AG04450 (cell line): ENCODE measurements at places on chromosomes 1 and 21.

DNA sequence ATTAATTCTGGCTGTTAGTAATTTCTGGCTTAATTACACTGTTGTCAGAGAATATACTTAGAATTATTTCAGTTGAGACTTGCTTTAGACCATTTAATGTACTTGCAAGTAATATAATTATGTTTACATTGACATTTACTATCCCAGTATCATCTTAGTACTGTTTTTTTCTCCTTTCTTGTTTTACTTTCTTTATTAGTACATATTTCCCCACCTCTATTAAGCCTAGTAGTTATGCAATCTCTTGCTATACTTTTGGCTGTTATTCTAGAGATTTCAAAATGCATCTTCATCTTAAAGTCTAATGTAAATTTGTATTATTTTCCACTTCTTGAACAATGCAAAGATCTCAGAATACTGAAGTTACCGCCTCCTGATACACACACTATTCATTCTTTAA lies 24.4 kb downstream of the BRWD1 start:
- no peak for DNase-seq

GRCh38 chr1:160125746-160126145 lies 10.2 kb downstream of the ATP1A2 start:
- no peak for DNase-seq

GRCh38 chr1:76330991-76331603 lies 256.6 kb downstream of the ST6GALNAC3 start:
- peak; percentile 36 for DNase-seq

DNA sequence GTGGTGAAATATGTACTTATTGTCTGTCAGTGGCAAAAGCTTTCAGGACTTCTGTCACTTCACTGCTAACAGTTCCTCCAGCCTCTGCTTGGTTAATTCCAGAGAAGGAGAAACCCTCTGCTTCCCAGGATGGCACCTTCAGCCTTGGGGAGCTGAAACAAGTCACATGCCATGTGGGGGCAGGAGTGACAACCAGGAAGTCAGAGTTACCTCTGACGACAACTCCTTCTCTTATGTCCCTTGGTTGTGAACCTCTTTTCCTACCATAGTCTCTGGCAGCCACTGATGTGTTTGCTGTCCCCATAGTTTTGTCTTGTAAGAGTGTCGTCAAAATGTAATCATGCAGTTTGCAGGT lies 53.6 kb downstream of the FCRL5 start:
- no peak for DNase-seq

- DNase-seq: peak; percentile 32
These were observed 38.4 kb upstream of the KCNQ4 start for GRCh38 chr1:40745176-40745575.

- no peak for DNase-seq
These were observed 21.8 kb upstream of the C2CD2 start for GRCh38 chr21:41975391-41976272.

DNA sequence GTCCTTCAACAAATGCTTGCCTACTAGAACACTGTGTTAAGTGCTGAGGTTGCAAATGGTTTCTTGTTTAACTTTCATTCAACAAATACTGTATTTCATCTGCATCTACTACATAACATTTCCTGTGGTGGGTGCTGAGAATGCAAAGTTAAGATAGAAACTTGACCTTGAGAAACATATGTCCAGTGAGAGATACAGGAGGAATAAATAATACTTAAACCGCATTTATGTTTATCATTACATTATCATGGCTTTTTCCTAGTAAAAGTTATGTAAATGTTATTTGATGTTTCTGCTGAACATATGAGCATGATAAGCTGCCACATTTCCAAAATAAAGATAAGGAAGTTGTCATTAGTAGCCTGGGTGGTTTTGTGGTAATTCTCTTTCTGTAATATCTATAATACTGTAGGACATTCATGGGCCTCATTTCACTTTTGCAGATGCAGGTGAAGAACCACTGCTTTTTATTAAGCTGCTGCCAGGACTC lies 590.4 kb downstream of the PLPP3 start:
- no peak for DNase-seq

GRCh38 chr1:221328371-221328770 lies 413.5 kb downstream of the DUSP10 start:
- no peak for DNase-seq
